ENCODE measurements at places on chromosomes 7 and 10.

DNA sequence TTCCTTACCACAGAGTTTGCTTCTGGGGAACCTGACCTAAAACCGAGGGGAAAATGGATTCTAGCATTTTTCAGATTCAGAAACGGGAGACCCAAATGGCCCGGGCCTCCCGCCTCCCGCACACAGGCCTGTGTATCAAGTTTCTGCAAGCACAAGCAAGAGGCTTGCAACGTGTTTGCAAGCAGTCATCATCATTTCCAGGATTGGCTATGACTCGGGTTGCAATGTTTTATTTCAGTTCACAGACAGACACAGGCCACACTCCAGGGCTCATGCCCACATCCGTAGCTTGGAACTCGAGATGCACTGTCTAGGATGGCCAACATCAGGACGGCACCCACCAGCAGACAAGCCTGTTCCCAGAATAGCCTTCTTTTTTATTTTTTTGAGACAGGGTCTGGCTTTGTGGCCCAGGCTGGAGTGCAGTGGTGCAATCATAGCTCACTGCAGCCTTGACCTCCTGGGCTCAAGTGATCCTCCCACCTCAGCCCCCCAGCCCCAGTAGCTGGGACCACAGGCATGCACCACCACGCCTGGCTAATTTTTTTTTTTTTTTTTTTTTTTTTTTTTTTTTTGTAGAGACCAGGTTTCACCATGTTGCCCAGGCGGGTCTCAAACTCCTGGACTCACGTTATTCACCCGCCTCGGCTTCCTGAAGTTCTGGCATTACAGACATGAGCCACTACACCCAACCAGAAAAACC lies 68.1 kb upstream of the FOXK1 start:
- no peak for DNase-seq

DNA sequence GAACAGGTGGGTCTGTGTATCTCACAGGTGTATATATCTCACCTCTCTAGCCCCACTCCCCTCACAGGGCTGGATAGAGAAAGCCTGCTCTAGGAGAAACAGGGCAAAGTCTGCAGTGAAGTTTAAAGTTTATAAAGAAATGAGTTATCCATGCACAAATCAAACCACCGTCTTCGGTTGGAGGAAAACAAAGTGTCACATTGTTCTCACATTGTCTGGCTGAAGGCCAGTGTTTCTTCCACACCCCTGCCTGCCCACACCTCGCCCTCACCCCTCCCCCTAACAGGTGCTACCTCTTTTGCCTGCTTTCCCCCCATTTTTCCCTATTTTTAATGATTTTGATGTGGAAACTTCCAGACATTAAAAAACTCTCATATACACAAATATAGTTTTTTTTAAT lies 25.8 kb downstream of the AQP1 start:
- DNase-seq = no peak

GRCh38 chr10:88386204-88386788 lies 196.8 kb downstream of the RNLS start:
- no peak for DNase-seq

GRCh38 chr7:122135275-122135674 lies 8.8 kb downstream of the AASS start:
- no peak for DNase-seq

DNA sequence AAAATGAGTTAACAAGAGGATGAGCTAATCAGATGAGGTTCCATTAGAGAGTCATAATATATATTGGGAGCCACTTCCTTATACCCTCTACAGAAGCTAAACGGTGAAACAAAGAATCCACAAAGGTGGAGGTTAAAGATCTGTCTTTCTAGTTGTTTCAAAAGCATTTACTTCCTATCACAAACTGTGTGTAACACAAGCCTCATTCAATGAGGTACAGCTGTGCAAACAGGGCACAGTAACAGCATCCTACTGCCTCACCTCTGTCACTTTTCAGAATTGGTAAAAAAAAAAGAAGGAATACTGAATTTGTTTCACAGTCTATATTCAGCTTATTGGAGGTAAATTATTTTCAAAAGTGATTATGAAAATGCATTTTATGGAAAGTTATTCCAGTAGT lies 128.7 kb downstream of the AGMO start:
- no peak for DNase-seq

DNA sequence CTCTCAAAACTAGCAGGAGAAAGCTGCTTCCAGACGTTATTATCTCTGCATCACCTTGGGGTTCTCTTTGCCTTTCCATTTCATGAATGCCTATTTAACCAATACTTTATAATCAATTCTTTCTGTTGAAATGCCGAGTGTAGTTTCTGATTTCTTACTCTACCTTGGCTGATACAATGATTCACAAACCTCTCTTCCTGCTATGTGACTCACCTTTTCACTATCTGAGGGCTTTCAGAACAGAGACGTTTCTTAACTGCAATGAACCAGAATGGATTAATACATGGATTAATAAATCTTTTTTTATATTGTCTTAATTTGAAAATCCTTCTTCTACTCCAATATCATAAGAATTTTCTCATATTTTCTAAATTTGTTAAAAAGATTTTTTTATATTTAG lies 46.4 kb upstream of the ZNF746 start:
- no peak for DNase-seq

- DNase-seq = no peak
Measured at GRCh38 chr10:7902413-7902812, 84.1 kb downstream of the TAF3 start.

GRCh38 chr10:77264527-77264926 lies 373.1 kb downstream of the KCNMA1 start:
- DNase-seq = no peak

- DNase-seq = no peak
Measured at GRCh38 chr10:82609845-82610244, 734.9 kb downstream of the NRG3 start.

GRCh38 chr7:1883031-1883761 lies 213.1 kb downstream of the ELFN1 start:
- no peak for DNase-seq

DNA sequence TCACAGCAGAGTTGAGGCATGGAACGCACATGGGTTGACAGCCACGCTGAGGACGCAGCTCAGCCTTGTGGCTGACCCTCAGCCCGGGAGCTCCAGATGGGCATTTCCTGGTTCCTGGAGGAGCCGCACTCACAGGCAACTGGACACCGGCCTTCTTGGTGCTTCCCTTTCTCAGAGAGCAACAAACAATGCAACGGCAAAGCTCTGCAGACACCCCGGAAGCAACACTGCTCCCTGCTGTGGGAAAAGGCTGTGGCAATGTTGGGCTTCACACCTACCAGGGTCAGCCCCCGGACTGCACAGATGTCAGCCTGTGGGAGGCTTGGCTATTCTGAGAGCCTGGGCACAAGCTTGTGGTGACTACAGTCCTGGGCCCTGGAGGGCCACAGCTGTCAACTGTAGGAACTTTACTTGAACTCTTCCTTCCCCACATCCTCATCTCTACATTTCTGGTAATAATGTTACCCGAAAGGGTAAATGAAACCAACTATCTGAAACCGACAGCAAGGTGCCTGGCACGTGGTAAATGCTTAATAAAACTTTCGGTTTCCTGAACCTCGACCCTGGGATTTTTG lies 597.5 kb upstream of the MKI67 start:
- no peak for DNase-seq

DNA sequence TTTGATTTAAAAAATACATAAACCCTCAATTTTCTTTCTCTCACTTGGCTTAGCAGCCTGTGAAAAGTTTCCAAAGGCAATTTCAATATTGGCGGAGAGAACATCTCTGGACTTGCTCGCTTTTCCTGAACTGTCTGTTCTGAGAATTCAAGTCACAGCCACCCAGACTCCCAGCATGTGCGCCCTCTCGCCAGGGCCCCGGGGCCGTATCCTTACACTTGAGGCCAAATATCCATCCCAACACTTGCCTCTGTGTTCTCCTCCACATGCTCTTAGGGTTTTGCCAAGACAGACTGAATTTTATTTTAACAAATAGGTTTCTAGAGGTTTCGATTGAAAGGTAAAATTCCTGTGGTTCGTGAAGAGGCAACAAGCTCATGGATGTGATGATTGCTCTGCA lies 111.5 kb upstream of the GPR26 start:
- DNase-seq = no peak

Data from memory B cell (primary cell).